ENCODE measurements at places on chromosomes 3 and 15.

DNA sequence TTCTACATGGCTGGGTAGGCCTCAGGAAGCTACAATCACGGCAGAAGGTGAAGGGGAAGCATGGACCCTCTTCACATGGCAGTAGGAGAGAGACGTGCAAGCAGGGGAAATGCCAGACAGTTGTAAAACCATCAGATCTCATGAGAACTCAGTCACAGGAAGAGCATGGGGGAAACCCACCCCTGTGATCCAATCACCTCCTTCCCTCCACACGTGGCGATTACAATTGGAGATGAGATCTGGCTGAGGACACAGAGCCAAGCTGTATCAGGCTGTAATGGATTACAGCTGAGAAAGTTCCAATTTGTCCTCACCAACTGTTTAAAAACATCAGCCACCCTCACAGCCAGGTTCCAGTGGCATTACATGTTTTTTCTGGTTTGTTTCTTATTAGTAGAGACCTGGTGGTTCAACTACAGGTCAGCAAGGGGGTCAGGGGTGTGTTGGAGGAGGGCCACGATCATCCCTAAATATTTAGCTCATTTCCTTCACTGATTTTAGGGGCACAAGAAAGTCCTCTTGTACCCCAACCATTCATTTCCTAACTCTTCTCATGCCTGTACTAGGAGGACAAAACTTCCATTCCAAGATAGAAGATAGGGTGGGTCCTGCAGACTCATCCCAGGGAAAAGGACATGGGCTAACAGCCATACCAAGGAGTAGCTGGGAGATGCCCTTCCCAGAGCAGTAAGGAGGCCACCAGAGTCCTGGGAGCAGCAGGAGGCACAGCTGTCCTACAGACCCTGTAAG, 54.4 kb downstream of the ANXA2 start:
- DNase-seq, result no peak

- no peak for DNase-seq
Measured at GRCh38 chr3:111509308-111509707, 32.7 kb upstream of the CD96 start.

DNA sequence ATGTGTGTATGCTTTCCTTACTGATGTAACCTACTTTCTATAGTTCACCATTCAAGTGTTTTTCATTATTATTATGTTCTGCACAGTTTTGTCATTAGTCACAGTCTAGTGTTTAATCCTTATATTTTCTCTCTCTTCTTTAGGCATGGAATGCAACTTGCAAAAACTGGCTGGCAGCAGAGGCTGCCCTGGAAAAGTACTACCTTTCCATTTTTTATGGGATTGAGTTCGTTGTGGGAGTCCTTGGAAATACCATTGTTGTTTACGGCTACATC, 6.9 kb downstream of the SUCNR1 start:
- DNase-seq, result no peak

DNA sequence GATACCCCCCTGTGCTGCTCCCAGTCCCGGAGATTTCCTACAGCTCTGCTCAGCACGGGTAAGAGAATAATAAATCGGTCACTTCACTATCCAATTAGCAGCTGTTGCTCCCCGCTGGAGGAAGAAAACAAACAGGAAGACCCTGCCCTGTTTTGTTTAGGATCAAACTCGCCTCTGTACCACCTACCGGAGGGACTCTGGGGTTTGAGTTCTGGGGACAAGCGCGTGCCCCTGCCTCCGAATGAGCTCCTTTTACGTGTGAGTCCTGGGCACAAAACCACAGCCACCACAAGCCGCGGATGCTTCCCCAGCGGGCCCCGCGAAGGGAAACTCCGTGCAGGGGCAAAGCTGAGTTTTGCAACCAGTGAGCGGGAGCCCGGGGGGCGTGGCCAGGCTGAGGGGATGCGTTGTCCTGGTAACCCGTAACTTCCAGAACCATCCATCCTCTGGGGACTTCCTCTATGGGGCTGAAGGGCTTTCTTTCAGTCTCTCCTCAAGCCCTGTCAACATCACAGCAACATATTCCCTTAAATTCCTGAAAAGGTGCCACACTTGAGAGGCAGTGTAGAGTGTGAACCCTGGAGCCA, 315.7 kb upstream of the PROK2 start:
- no peak for DNase-seq

DNA sequence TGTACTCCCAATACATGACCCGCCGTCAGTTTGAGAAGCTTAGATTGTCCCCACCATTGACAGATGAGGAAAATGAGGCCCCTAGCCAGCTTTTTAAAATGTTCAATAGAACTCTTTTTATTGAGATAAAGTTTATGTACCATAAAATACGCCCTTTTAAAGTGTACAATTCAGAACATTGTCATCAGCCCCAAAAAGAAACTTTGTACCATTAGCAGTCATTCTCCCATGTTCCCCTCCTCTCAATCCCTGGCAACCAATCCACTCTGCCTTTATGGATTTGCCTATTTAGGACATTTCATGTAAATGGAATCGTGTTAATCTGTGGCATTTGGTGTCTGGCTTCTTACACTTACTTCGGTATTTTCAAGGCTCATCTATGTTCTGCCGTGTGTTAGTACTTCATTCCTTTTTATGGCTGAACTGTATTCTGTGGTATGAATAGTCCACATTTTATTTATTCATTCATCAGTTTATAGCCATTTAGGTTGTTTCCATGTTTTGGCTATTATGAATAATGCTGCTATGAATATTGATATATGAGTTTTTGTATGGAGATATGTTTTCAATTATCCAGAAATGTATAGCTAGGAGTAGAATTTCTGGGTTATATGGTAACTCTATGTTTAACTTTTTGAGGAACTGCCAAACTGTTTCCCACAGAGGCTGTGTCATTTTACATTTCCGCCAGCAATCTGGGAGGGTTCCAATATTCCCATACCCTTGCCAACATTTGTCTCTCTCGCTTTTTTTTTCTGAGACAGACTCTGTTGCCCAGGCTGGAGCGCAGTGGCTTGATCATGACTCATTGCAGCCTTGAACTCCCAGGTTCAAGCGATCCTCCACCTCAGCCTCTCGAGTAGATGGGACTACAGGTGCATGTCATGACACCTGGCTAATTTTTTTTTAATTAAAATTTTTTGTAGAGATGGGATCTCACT, 15.3 kb upstream of the PTPN23 start:
- DNase-seq, result peak; percentile 19

- DNase-seq, result no peak
Measured at GRCh38 chr3:132709761-132710160, 12.4 kb downstream of the NPHP3 start.

GRCh38 chr15:98561169-98561941, 87.0 kb upstream of the IGF1R start:
- DNase-seq, result no peak

GRCh38 chr3:176522436-176522835, 674.8 kb downstream of the TBL1XR1 start:
- DNase-seq, result no peak

DNA sequence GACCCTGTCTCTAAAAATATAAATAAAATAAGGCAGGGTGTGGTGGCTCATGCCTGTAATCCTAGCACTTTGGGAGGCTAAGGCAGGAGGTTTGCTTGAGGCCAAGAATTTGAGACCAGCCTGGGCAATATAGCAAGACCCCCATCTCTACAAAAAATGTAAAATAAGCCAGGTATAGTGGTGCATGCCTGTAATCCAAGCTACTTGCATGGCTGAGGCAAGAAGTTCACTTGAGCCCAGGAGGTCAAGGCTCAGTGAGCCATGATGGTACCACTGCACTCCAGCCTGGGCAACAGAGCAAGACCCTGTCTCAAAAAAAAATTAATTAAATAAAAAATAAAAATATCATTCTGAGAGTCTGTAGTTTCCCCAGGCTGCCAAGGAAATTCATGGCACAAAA, 4.1 kb upstream of the JAGN1 start:
- DNase-seq, result no peak

- no peak for DNase-seq
Measured at GRCh38 chr15:92294759-92295158, 98.9 kb upstream of the ST8SIA2 start.

DNA sequence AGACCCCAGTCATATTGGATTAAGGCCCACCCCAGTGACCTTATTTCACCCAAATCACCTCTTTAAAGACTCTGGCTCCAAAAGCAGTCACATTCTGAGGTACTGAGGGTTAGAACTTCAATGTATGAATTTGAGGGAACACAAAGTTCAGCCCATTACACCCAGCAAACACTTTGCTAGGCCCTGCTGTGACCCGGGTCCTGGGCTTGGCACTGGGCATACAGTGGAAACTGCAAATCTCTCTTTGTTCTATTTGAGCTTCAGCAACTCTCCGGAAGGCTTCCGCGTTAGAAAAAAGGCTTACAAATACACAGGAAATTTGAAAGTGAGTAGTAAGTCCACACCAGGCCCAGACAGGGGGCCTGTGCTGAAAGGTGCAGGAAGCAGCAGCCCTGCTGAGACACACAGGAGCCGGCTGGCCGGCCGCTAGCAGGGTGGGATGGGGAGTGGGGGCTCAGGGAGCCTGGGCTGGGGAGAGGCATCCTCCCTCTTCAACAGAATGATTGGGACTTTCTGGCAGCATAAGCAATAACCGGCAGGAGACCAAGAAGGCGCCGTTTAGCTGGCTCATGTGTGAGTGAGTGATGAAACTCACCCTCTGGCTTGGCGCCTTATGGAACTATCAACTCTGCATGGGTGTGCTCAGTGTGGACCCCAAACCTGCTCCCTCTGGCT, 13.0 kb downstream of the LIPC start:
- no peak for DNase-seq

GRCh38 chr3:117708601-117709000, 999.0 kb downstream of the TUSC7 start:
- DNase-seq, result no peak

DNA sequence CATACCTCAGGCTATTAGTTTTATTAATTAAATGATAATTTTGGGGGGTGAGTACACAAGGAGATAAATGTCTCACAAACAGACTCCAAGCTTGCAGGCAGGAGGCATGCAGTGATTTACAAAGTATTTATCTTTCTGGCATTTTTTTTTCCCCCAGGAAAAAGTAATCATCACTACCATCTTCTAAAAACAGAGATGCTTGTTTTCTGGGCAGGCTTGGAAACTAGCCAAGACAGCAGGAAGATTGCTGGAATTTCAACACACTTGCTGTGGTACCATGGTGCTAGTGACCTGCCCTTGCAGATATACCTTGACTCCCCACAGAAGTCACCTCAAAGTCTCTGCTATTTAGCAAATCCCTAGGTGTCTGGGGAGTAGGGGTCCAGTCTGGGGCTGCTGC, 732.8 kb upstream of the CFAP20DC start:
- DNase-seq, result no peak

DNA sequence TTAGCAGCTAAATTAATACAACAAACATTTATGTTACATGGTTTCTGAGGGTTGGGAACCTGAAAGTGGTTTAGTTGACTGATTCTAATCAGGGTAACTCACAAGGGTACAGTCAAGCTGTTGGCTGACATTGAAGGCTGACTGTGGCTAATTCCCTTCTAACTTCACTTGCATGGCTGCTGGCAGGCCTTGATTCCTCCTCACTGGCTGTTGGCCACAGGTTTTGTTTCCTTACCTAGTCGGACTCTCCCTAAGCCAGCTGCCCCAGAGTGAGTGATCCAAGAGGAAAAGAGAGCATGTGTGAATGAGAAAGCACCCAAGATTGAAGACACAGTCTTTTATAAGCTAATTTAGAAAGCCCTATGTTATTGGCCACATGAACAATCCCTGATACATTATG, 700.1 kb downstream of the ROBO1 start:
- no peak for DNase-seq

DNA sequence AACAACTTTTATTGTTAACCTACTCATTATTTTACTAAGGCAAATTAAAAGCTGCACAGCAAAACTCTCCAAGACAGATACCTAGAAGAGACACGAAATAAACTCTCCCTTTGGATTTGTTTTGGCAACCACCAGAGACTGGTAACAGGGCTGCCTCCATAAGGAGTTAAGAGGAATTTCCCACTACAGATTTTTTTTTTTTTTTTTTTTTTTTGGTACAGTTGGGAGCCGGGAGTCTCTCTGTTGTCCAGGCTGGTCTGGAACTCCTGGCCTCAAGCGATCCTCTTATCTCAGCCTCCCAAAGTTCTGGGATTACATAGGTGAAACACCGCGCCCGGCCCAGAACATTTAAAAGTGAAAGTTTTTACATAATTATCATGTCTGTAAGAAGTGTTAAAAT, 73.6 kb upstream of the VGLL4 start:
- DNase-seq, result no peak

GRCh38 chr3:123163141-123163540, 38.6 kb upstream of the SEC22A start:
- no peak for DNase-seq
